Central memory CD4-positive, alpha-beta T cell (primary cell): ENCODE measurements at places on chromosomes 16 and 17.

GRCh38 chr17:17071531-17072360 lies 29.5 kb downstream of the MPRIP start:
- DNase-seq = no peak

DNA sequence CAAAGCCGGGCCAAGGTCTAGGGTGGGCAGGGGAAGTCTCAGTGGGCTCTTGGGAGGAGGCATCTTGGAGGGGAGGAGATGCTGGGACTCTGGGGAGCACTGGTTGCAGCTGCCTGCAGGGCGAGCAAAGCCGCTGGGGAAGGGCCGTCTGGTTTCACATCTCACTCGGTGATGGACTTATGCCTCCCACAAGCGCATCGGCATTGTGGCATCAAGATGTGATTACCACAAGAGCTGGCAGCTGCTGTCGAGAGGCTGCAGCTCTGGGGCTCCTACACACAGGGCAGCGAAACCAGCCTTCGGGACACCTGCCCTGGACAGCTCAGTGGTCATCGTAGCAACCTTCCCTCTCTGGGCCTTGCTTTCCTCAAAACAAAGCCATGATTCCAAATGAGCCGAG lies 3.1 kb upstream of the KCNJ12 start:
- DNase-seq = no peak

- DNase-seq = no peak
Measured at GRCh38 chr17:67098006-67098405, 53.7 kb downstream of the CACNG1 start.

DNA sequence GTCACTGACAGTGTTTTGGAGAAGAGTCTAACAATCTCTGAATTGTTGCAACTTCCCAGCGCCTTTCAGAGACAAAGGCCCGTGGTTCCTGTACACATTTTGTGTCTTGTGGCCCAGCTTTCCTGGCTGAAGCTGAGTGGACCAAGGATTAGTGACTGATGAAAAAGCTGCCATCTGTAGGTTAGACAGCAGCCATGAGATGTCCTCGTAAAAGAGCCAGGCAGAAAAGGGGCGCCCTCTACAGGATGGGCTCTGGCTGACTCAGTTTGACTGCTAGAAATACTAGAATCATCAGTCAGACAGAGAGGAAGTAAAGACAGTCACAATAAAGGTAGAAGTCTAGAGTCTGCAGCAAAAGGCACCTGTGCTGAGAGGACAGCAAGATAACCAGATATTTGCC lies 26.5 kb upstream of the NF1 start:
- DNase-seq = peak; percentile 6

DNA sequence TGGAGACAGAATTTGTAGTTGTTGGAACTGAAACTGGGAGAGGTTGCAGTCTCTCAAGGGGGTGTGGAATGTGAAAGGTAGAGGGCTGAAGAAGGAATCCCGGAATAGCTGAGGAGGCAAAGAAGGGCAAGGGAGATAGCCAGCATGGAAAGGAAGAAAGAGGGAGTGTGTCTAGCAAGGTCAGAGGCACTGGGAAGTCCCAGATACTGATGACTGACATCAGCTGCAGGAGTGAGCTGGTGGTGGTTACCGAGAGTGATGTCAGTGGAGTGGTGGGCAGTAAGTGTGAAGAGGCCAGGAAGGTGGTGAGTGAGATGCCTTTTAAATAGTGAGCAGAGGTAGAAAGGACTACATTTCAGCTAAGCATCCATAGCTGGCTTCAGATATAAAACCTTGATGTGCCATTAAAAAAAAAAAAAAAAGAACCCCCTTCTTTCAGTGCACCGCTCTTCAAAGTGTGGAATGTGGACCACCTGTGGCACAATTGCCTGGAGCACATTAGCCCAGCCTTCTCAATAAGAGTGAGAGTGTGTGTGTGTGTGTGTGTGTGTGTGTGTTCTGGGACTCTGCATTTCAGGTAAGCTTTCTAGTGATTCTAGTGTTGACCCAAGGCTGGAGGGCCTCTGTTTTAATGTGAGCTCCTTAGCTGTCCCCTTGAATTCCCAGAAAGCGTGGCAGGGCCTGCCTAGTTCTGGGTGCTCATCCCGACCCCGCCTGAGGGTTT lies 8.5 kb downstream of the PRMT7 start:
- no peak for DNase-seq

GRCh38 chr17:19502517-19502916 lies 31.1 kb upstream of the SLC47A1 start:
- DNase-seq = peak; percentile 32

DNA sequence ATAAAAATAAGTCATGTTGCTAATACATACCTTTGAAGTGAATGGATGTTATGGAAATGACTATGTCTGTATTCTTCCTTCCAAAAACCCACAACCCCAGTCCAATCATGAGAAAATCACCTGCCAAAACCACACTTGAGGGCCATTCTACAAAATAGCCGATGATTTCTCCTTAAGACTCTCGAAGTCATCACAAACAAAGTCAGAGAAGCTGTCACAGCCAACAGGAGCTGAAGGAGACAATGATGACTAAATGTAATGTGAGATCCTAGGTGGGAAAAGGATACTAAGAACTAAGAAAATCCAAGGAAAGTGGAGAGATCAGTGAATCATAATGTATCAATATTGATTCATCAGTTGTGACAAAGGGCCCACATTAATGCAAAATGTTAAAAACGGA lies 432.9 kb upstream of the DYNLRB2 start:
- no peak for DNase-seq

GRCh38 chr17:39484178-39484577 lies 22.9 kb downstream of the CDK12 start:
- DNase-seq = no peak

DNA sequence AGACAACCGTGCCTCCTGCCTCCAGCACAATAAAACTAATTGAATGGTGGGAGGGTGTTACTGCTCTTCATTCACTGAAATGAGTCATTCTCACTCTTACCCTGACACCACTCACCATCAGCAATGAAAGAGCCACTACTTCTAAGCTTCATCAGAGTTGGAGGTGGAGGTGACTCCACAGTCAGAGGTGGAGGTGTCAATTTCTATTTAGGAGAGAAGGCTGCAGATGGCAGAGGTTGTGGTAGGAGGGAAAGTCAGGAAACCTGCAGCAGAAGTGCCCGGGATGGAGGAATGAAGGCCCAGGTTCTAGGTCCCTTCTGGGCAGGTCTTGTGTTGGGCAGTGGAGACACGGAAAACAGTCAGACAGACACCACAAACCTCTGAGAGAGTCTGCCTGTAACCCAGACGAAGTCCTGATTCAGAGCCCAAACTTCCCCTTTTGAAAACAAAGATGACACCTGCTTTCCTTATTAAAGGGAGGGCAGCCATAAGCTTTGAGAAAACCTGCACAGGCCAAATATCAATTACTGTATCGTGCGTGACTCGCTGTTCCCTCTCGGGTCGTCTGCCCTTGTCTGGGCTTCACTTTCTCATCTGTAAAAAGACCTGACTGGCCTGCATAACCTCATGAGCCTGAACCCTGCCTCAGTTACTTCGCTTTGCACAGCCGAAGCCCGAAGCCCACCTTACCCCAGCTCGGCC lies 668 bp downstream of the ATPAF2 start:
- DNase-seq = no peak

- no peak for DNase-seq
Measured at GRCh38 chr17:5840811-5841446, 229.2 kb upstream of the WSCD1 start.

DNA sequence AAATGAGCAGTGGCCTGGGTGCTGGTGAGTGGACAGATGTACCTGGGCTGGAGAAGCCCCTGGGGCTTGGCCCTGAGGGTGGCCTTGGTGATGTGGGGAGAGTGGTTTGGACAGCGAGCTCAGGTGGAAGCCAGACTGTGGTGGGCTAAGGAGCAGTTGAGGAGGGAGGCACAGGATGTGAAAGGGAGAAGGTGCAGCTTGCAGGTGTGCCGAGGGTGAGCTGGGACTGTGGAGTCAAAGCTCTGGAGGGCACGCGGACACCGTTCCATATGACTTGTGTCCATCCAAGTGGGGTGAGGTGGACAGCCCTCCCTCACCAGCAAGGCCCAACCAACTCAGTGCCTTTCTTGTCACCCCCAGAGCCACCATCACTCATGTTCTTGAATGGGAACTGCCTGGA lies 170.8 kb upstream of the ZNF267 start:
- DNase-seq = no peak

GRCh38 chr16:81709016-81709900 lies 69.8 kb upstream of the PLCG2 start:
- no peak for DNase-seq

GRCh38 chr16:24553983-24554382 lies 14.6 kb downstream of the RBBP6 start:
- no peak for DNase-seq

GRCh38 chr17:74513987-74514631 lies 17.2 kb downstream of the CD300LB start:
- DNase-seq = peak; percentile 52

DNA sequence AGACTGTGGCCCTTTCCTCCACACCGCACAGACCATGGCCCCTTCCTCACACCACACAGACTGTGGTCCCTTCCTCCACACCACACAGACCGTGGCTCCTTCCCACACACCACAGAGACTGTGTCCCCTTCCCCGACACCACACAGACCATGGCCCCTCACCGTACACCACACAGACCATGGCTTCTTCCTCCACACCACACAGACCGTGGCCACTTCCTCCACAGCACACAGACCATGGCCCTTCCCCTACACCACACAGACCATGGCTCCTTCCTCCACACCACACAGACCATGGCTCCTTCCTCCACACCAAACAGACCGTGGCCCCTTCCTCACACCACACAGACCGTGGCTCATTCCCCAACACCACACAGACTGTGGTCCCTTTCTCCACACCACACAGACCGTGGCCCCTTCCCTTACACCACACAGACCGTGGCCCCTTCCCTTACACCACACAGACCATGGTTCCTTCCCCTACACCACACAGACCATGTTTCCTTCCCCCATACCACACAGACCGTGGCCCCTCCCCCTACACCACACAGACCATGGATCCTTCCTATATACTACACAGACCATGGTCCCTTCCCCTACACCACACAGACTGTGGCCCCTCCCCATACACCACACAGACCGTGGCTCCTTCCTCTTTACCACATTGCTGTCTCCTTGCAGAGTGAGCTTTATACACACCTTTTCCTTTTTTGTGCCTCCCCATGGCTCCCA lies 297.5 kb upstream of the FOXF1 start:
- no peak for DNase-seq

- no peak for DNase-seq
Measured at GRCh38 chr16:81429045-81429521, 15.5 kb upstream of the CMIP start.

GRCh38 chr17:2175294-2175628 lies 120.4 kb downstream of the HIC1 start:
- DNase-seq = no peak

- DNase-seq = no peak
Measured at GRCh38 chr17:61232871-61233270, 166.8 kb upstream of the TBX2 start.

GRCh38 chr16:9176547-9177418 lies 85.3 kb downstream of the HAPSTR1 start:
- no peak for DNase-seq

- DNase-seq = no peak
Measured at GRCh38 chr16:212999-213398, 16.2 kb downstream of the LUC7L start.

DNA sequence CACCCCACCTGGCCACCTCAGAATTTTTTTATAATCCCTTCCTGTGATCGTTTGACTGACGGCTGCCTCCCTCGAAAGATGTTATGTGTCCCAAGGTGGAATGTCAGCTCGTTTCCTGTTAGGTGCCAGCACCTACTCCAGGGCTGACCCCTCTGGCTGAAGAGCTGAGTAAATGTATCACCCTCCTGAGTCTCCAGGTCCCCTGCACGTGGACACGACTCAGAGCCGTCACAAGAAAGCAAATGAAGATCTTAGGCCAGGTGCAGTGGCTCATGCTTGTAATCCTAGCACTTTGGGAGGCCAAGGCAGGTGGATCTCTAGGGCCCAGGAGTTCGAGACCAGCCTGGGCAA lies 273.2 kb downstream of the C16orf95 start:
- no peak for DNase-seq

DNA sequence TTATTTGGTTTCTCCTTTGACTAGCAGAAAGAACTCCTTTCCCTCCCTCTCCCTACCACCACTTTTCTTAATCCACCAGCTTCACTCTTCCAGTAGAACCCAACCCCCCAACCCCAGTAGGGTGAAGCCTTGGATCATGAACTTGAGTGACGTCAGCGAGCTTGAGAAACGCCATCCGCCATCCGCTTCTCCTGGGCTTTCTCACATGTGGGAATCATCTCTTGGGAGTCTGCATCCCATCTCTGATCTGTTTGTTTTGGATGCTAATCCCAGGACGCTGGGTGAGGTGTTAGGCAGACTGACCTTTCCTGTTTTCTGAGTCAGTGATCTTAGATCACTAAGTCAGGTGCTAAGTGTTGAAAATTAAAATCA lies 16.0 kb upstream of the SOX9 start:
- no peak for DNase-seq

DNA sequence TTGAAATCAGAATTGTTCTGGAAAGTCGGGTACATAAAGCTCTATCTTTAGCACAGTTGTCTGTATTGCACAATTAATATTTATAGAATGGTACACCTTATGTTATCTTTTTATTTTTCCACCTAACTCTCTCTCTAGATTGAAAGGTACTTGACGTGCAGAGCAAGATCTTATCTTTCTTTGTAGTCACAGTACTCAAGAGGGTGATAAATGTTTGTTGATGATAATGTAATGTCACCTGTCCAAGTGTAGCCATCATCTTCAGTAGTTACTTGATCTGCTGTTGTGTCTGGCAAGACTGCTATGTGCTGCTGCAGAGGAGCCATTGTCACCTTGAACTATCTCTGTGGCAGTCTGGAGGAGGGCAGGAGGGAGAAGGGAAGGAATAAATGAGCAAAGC lies 5.3 kb downstream of the HMOX2 start:
- DNase-seq = no peak

DNA sequence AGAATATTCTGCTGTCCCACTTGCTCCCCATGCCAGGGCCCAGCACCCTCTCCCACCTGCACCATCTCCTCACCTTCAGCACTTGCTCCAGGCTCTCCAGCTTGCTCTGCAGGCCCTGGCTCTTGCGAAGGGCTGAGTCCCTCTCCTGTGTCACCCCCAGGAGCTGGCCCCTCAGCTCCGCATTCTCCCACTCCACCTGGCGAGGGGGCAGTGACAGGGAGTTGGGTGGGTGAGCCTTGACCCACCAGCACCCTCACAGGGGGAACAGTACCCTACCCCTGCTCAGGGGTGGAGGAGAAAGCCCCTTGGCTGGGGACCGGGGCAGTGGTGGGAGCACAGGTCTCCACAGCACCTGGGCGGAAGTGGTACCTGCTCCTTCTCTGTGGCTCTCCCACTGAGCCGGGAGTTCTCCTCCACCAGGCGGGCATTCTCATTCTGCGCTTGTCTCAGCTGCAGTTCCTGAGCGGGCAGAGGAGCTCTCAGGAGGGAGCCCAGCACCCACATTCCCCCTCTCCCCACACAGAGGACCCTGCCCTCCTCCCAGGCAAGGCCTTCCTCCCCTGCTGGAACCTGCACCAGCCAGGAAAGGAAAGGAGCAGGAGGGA lies 5.9 kb downstream of the TSPOAP1 start:
- DNase-seq = no peak
